ENCODE measurements at places on chromosomes 4 and X. TPM values are rescaled to one million over a fixed set of nuclear protein-coding genes. Genes with fewer than 3 reads are reported as not detected.

Gene PAK3
- total RNA-seq, result 0.61 TPM

GRCh38 chr4:176627916-176628315 is 164.8 kb downstream of the VEGFC start:
- no peaks in the 10 kb centered on the region for H3K4me1 ChIP-seq
- H3K36me3 ChIP-seq, result no peaks in the 10 kb centered on the region
- peaks cover 3% of the 10 kb centered on the region for H3K27me3 ChIP-seq
- H3K4me3 ChIP-seq, result no peak overlapping the region

DNA sequence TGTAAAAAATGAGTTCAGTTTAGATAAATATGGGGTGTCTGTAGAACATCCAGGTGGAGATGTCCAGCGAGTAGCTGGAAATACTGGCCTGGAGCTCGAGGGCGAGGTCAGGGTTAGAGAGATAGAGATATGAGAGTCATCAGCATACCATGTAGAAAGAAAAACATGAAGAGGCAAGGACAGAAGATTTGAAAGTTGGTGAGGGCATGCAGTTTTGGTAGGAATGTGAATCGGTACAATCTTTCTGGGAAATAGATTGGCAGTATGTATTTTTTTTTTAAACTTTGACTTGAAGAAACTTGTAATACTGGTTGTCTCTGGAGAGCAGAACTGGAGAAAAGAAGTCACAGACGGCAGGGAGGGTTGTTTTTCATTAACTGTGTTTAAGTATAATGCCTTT is 2.4 kb upstream of the SNX12 start:
- DNase-seq, result no peak
- H3K36me3 ChIP-seq, result no peaks in the 10 kb centered on the region
- peaks cover 5% of the 10 kb centered on the region for H3K4me1 ChIP-seq
- no peaks in the 10 kb centered on the region for H3K27me3 ChIP-seq
- H3K4me3 ChIP-seq, result no peak overlapping the region
- no peak overlapping the region for H3K27ac ChIP-seq

GRCh38 chr4:149347139-149347538 is 468.5 kb downstream of the IQCM start:
- H3K27me3 ChIP-seq, result no peaks in the 10 kb centered on the region
- DNase-seq, result peak; percentile 99
- H3K4me3 ChIP-seq, result no peak overlapping the region
- peaks cover 57% of the 10 kb centered on the region for H3K4me1 ChIP-seq
- peak overlapping the region; percentile 100 for H3K27ac ChIP-seq

DNA sequence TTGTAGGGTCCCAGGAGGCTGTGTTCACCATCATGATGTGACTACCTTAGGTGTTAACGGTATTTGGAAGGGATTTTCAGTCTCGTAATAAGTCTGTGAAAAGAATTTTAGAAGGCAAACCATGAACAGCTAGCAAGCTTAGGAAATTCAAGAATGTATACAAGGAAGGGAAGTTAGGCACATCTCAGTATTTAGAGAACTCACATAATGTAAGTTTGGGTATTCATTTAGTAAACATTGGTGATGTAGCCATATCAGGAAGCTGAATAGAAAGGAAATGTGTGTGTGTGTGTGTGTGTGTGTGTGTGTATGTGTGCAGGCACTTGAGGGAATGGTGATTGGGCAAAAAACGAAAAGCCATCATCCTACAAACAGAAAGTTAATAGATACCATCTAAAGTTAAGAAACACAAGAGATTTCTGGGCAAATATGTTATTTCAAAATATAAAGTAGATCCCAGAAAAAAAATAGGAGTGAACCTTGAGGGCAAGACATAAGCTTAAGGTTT is 34.7 kb upstream of the PRKX start:
- H3K27me3 ChIP-seq, result no peaks in the 10 kb centered on the region
- H3K4me3 ChIP-seq, result no peak overlapping the region
- no peak for DNase-seq
- H3K36me3 ChIP-seq, result no peaks in the 10 kb centered on the region
- H3K27ac ChIP-seq, result no peak overlapping the region
- no peaks in the 10 kb centered on the region for H3K4me1 ChIP-seq

Data from A673 (cell line).